ENCODE measurements at places on chromosomes 16 and 17. TPM values are rescaled to one million over a fixed set of nuclear protein-coding genes. Genes with fewer than 3 reads are reported as not detected.

GRCh38 chr16:83682868-83683235 lies 124.9 kb upstream of the HSBP1 start:
- H3K36me3 ChIP-seq = no peaks in the 10 kb centered on the region
- DNase-seq = no peak
- H3K4me3 ChIP-seq = no peak overlapping the region

DNA sequence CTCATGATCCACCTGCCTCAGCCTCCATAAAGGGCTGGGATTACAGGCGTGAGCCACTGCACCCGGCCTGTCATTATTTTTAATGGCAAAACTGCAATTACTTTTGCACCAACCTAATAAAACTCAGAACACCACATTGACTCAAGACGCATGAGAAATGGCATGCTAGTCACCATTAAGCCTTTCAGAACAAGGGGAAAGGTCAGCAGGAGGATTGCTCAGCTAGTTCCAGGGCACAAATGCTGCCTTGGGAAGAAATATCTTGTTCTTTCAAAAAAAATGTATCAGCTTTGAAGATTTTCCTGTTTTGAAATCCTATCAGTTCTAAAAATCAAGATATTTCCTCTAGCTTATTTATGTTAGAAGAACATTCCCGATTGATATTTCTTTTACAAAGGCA lies 32.4 kb upstream of the CDYL2 start:
- no peak for DNase-seq
- no peaks in the 10 kb centered on the region for H3K36me3 ChIP-seq
- peaks cover 3% of the 10 kb centered on the region for H3K27me3 ChIP-seq
- no peaks in the 10 kb centered on the region for H3K4me1 ChIP-seq
- H3K4me3 ChIP-seq = no peak overlapping the region
- no peak overlapping the region for H3K27ac ChIP-seq

GRCh38 chr17:49468811-49469385 lies 26.2 kb upstream of the NGFR start:
- DNase-seq = no peak
- no peaks in the 10 kb centered on the region for H3K36me3 ChIP-seq
- peaks cover 7% of the 10 kb centered on the region for H3K4me1 ChIP-seq
- no peak overlapping the region for H3K4me3 ChIP-seq
- H3K27me3 ChIP-seq = peaks cover 10% of the 10 kb centered on the region

DNA sequence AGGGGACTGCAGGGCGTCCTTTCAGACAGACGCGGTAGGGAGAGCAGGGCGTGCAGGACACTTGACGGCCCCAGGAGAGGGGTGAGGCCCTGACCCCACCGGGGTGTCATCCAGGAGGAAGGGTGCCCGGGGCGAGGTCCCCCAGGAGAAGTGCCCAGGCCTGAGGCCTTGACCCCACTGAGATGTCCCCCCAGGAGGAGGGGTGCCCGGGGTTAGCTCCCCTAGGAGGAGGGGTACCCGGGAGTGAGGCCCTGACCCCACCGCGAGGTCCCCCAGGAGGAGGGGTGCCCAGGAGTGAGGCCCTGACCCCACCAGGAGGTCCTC lies 27.2 kb upstream of the METRNL start:
- no peaks in the 10 kb centered on the region for H3K27me3 ChIP-seq
- H3K4me3 ChIP-seq = peak overlapping the region; percentile 67
- DNase-seq = no peak
- peak overlapping the region; percentile 91 for H3K27ac ChIP-seq
- H3K36me3 ChIP-seq = no peaks in the 10 kb centered on the region

DNA sequence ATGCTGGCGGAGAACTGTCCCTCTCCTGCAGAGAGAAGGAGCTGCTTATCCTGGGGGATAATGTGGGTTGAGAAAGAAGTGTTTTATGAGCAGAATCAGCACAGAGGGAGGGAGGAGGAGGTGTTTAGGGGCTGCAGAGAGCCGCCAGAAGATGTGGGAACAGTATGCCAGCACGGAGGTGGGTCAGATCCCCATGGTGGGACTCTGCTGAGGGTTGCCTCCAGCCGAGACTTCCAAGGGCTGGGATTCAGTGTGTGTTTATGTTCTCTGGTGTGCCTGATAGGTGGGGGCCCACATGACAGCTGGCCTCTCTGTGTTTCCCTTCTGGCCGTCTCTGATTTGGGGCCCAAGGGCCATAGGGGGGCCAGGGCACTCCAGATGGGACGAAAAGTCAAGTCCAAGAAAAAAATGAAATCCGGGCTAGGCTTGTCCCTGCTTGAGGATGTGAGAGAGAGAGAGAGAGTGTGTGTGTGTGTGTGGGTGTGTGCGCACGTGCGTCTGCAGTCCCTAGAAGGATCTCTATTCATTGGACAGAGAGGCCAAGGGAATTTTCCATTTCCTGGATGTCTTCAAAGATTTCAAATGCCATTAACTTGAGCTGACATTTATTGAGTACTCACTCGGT lies 21.6 kb downstream of the PRKCB start:
- H3K4me3 ChIP-seq = no peak overlapping the region
- H3K27me3 ChIP-seq = no peaks in the 10 kb centered on the region
- H3K36me3 ChIP-seq = no peaks in the 10 kb centered on the region
- H3K4me1 ChIP-seq = no peaks in the 10 kb centered on the region
- DNase-seq = no peak

GRCh38 chr17:45841186-45841585 lies 3.5 kb upstream of the SPPL2C start:
- no peaks in the 10 kb centered on the region for H3K4me1 ChIP-seq
- DNase-seq = no peak
- no peaks in the 10 kb centered on the region for H3K36me3 ChIP-seq
- H3K4me3 ChIP-seq = no peak overlapping the region

GRCh38 chr17:79915850-79916430 lies 76.7 kb upstream of the CBX4 start:
- no peaks in the 10 kb centered on the region for H3K27me3 ChIP-seq
- DNase-seq = no peak
- peaks cover 43% of the 10 kb centered on the region for H3K4me1 ChIP-seq
- H3K27ac ChIP-seq = no peak overlapping the region
- H3K4me3 ChIP-seq = no peak overlapping the region

DNA sequence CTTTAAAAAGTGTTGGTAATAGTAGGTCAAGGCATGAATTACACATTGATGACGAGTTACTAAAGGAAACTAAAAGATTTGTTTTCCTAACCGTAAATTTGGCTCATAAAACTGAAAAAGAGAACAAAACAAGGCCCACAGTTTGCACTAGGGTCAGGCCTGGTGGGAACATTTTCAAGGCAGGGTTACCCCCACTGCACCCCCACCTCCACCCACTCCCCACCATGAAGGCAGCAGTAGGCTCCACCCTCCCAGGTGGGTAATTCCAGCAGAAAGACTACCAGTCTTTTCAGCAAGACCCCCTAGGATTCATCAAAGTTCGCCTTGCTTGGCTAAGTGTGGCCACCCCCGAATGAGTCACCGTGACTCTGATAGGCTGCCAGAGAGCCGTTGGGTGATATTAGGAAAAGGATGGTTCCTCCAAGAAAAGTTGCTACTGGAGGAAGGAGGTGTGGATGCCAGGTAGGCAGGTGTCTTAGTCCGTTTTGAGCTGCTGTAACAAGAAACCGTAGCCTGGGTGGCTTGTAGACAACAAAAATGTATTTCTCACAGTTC lies 8.6 kb downstream of the DNAAF1 start:
- peaks cover 20% of the 10 kb centered on the region for H3K27me3 ChIP-seq
- no peak overlapping the region for H3K4me3 ChIP-seq
- H3K36me3 ChIP-seq = no peaks in the 10 kb centered on the region
- DNase-seq = no peak

DNA sequence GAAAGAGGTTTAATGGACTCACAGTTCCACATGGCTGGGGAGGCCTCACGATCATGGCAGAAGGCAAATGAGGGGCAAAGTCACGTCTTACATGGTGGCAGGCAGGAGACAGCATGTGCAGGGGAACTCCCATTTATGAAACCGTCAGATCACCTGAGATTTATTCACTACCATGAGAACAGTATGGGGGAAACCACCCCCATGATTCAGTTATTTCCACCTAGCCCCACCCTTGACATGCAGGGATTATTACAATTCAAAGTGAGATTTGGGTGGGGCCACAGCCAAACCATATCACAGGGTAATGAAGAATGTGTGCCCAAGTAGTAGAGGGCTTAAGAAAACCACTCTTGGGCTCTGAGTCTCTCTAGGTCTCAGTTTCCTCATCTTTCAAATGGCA lies 85.1 kb downstream of the PRKCB start:
- no peak for DNase-seq
- H3K4me3 ChIP-seq = no peak overlapping the region
- H3K27me3 ChIP-seq = no peaks in the 10 kb centered on the region
- H3K36me3 ChIP-seq = no peaks in the 10 kb centered on the region
- no peak overlapping the region for H3K27ac ChIP-seq
- H3K4me1 ChIP-seq = no peaks in the 10 kb centered on the region

- DNase-seq = no peak
- no peaks in the 10 kb centered on the region for H3K4me1 ChIP-seq
- peaks cover 66% of the 10 kb centered on the region for H3K36me3 ChIP-seq
- H3K27me3 ChIP-seq = no peaks in the 10 kb centered on the region
Observed at GRCh38 chr17:76408037-76408849, 23.8 kb downstream of the SPHK1 start.

DNA sequence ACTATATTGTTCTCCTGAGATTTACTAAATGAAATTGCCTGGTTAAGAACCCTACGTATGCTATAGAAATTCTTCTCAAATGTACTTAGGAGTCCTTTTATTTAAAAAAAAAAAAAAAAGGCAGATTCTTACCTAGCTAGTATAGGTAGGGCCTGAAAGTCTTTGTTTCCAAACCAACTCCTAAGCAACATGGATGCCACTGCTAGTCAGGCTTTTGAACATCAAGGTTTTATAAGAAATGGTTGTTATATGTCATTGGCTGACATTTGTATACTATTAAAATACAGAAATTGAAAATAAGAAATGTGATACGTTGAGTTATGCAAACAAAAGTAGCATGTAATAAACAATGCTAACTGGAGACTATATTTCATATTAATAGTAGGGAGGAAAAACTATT lies 1.2 kb downstream of the EVI2A start:
- H3K27ac ChIP-seq = no peak overlapping the region
- H3K36me3 ChIP-seq = no peaks in the 10 kb centered on the region
- H3K4me3 ChIP-seq = no peak overlapping the region
- no peak for DNase-seq

GRCh38 chr16:20377181-20377580 lies 24.7 kb upstream of the UMOD start:
- no peak for DNase-seq
- H3K36me3 ChIP-seq = no peaks in the 10 kb centered on the region
- H3K27ac ChIP-seq = no peak overlapping the region
- no peaks in the 10 kb centered on the region for H3K4me1 ChIP-seq

GRCh38 chr16:85614338-85615013 lies 1.4 kb downstream of the GSE1 start:
- no peaks in the 10 kb centered on the region for H3K27me3 ChIP-seq
- H3K27ac ChIP-seq = peak overlapping the region; percentile 90
- H3K36me3 ChIP-seq = no peaks in the 10 kb centered on the region
- H3K4me3 ChIP-seq = peak overlapping the region; percentile 50
- H3K4me1 ChIP-seq = peaks cover 95% of the 10 kb centered on the region

- no peak for DNase-seq
- H3K4me3 ChIP-seq = no peak overlapping the region
- peak overlapping the region; percentile 78 for H3K27ac ChIP-seq
Observed at GRCh38 chr17:75096082-75096625, 8.4 kb downstream of the SLC16A5 start.

GRCh38 chr16:14043278-14043677 lies 27.8 kb upstream of the MRTFB start:
- H3K4me1 ChIP-seq = no peaks in the 10 kb centered on the region
- H3K27me3 ChIP-seq = no peaks in the 10 kb centered on the region
- DNase-seq = no peak
- H3K36me3 ChIP-seq = no peaks in the 10 kb centered on the region

DNA sequence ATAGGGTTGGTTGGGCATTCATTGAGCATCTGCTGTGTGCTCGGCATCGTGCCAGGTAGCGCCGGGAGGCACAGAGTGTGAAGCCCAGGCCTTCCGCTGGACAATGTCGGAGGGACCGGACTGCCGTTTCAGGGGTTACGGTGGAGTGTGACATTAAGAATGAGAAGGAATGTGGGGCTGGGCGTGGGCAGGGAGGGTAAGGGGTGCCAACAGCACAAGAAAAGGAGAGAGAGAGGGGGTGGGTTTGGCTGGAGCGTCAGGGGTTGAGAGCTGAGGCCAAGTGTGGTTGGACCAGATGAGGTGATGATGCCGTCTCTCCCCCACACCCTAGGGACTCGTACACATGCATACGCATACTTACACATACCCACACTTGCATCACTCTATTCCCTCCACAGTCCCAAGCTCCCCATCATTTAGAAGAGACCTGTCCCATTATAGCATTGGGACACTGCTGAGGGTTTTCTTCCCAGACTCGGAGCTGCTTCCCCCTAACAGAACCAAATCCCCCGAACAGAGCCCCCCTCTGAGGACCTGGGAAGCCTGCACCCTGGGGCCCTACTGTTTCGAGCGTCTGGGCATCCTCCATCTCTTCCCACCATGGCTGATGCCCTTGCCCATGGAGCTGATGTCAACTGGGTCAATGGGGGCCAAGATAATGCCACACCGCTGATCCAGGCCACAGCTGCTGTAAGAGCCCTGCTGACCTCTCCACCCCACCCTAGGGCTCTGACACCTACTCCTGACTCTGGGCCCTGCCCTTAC lies 3.3 kb upstream of the KCTD11 start:
- H3K27me3 ChIP-seq = peaks cover 4% of the 10 kb centered on the region
- no peak for DNase-seq
- H3K27ac ChIP-seq = no peak overlapping the region
- no peak overlapping the region for H3K4me3 ChIP-seq
- no peaks in the 10 kb centered on the region for H3K36me3 ChIP-seq

DNA sequence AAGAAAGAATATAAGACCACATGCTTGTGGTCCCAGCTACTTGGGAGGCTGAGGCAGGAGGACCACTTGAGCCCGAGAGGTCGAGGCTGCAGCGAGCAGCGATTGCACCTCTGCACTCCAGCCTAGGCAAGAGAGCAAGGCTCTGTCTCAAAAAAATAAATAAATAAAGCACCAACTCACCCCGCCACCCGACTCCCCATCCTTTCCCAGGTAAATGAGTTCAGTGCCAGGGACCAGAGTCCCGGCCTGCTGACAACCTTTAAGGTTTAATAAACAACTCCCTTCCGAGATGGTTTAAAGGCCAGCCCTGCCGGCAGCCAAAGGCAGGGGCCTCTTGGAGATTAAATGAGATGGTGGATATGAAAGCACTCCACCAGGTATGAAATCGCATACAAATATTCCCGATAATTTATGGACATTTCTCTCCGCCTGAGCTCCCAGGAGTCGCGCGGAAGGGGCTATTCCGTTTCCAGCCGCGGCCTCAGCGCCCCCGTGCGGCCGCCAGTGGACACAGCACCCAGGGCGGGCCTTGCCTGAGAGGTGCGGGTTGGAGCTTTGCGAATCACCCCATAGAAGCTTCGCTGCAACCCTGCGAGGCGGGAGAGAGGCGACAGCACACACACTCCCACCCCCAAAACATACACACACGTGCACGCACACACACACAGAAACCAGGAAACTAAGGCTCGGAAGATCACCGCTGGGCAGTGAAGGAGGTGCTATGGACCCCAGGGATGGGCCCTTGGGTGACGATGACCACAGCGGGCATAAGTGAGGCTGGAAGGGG lies 4.0 kb upstream of the RPL38 start:
- peaks cover 83% of the 10 kb centered on the region for H3K27me3 ChIP-seq
- no peak overlapping the region for H3K27ac ChIP-seq
- no peak for DNase-seq
- no peak overlapping the region for H3K4me3 ChIP-seq
- H3K36me3 ChIP-seq = no peaks in the 10 kb centered on the region

Gene KRT222
- total RNA-seq = not detected

Gene CMTM4
- 16.1 TPM for total RNA-seq

Gene TCAP
- total RNA-seq = 0.44 TPM

Gene ORMDL3
- total RNA-seq = 35.2 TPM

Gene HOXB4
- 0.27 TPM for total RNA-seq

Gene GAST
- total RNA-seq = not detected

Gene CRYBA1
- not detected for total RNA-seq

Gene RAB26
- 4.2 TPM for total RNA-seq

Measured in esophagus squamous epithelium (tissue), 5 donors.